ENCODE measurements at places on chromosomes 12 and 14.
A peak's percentile ranks its signal among the peaks of the same experiment; 100 is the strongest.

DNA sequence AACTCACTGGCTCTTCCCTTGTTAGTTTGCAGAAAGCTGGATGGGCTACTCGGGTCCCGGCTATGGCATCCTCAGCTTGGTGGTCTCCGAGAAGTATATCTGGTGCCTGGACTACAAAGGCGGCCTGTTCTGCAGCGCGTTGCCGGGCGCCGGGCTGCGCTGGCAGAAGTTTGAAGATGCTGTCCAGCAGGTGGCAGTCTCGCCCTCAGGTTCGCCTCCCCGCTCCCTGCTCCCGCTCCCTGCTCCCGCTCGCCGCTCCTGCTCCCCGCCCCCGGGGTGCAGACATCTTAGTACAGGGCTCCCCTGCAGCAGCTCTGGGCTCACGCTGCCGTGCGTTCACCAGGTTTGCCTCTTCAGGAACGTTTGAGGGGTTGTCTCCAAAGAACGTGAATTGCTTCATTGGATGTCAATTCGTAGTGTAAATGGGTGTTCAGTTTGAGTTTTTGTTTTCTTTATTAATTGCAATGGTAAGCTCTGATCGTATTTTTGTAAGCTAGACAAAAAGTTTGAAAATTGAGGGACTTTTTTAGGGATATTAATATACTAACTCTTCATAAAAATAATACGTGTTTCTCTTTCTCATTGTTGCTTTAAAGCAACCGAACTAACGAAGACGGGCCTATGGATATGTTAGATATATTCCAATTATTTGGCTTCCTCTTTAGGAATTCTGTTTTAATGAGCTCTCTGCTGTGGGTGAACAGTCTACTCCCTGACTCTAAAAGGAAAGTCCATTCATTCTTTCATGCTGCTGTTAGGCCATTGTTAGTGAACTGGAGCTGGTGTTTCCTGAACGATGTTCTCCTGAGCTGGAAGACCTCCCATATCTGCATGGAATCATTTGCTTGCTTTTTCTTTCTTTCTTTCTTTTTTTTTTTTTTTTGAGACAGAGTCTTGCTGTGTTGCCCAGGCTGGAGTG, 71.3 kb downstream of the ANKRD9 start:
- DNase-seq = peak; percentile 97

- no peak for DNase-seq
Measured at GRCh38 chr12:77153706-77154105, 88.3 kb upstream of the E2F7 start.

GRCh38 chr12:108320507-108321293, 18.4 kb downstream of the CMKLR1 start:
- DNase-seq = no peak

DNA sequence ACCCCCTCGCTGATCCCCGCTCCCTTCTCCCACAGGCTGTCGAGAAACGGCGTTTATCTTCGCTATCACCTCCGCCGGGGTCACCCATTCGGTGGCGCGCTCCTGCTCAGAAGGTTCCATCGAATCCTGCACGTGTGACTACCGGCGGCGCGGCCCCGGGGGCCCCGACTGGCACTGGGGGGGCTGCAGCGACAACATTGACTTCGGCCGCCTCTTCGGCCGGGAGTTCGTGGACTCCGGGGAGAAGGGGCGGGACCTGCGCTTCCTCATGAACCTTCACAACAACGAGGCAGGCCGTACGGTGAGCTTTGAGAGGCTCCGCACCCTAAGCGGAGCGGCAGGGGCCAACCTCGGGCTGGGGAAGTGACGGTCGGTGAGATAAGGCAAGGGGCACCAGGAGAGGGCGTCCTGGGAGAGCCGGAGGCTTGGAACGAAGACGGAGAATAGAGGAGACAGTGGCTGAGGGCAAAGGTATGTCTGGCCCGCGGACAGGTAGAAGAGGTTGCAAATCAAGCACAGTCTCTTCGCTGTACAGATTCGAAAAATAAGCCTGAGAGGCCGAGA, 2.3 kb downstream of the WNT1 start:
- DNase-seq = no peak

- DNase-seq = no peak
Measured at GRCh38 chr12:120734210-120734609, 8.6 kb downstream of the ACADS start.

GRCh38 chr12:100986595-100987547, 192.3 kb downstream of the ANO4 start:
- DNase-seq = no peak

DNA sequence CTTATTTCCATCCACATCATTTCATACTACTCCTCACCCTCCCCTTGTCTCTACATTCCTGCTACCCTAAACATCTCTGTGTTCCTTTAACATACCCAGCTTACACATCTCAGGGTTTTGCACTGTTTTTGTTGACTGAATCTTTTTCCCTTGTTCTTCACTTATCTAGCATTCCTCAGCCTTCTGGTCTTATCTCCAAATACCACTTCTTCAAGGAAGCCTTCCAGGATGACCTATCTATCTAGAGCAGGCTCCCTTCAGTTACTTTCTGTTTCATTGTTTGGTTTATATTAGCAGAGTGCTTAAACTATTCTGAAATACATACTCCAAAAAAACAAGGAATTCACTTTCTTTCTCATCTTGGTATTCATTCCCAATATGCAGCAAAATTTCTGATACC, 353.1 kb downstream of the NAV3 start:
- no peak for DNase-seq

GRCh38 chr12:80212938-80213645, 113.8 kb downstream of the OTOGL start:
- no peak for DNase-seq

GRCh38 chr12:114447274-114447716, 41.4 kb upstream of the TBX5 start:
- no peak for DNase-seq

DNA sequence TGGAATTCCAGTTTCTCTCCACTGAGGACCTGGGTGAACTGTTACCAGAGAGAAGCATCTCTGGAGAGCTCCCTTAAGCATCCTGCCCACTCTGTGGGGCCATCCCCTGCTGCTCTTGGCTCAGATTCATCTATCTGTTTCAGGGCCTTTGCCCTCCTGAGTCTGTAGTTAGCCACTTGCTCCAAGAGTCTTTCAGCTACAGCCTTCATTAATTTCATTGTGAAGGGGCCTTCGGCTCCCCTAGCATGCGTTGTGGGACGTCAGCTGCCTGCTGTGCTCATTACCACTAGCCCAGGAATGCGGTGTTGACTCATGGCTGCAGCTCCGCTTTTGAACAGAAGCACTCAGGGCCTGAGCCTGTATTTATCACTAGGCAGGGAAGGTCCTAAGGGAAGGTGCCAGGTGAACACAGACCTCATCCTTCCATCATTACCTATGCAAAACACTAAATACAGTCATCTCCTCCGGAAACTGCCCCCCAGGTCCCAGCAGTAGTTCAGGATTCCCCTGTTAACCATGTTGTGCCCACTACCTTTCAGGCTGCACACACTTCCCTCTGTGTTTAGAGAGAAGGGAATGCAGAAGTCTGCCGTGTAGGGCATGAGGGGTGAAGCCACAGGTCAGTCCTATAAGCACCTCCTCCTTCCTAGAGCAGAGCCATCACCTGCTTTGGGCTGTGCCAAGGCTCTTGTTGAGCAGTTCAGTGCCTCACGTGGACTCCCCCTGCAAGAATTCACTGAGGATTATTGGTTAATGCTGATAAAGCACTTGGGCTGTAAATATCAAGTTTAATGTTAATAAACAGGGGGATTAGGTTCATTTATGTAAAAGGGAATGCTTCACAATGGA, 191.4 kb downstream of the CACNA1C start:
- no peak for DNase-seq

DNA sequence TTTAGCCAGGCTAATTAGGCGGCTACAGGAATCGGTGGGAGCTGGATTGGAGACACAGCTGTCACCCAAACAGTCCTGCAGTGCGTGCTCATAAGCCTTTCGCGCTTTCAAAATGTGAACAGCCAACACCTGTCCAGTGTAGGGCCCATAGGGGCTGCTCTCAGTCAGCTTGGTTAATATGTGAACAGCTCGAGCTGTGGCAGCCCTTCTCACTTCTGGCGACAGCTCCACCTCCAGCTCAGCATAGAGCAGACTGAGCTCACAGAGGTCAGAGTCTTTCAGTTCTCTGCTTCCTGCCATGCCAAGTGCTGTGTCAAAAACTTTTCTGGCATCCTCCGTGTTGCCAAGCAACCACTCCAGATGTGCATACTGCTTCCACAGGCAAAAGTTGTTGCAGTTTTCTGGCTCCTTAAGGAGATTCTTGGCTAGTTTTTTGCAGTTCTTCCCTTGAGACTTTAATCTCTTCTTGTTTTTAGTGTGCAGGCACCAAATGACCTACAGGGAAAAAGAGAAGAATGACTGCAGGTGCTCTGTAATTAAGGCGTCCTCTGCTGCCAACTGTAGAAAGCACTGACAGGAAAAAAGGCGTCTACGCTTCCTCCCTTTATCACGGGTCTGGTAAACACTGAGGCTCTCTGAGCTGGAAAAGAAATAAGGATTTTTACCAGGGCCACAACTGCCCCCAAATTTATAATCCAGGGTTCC, 32.5 kb downstream of the PSMC1 start:
- peak; percentile 86 for DNase-seq

- DNase-seq = no peak
Measured at GRCh38 chr12:3837049-3837448, 36.1 kb downstream of the PARP11 start.

GRCh38 chr12:29054858-29055663, 94.0 kb upstream of the FAR2 start:
- DNase-seq = no peak

DNA sequence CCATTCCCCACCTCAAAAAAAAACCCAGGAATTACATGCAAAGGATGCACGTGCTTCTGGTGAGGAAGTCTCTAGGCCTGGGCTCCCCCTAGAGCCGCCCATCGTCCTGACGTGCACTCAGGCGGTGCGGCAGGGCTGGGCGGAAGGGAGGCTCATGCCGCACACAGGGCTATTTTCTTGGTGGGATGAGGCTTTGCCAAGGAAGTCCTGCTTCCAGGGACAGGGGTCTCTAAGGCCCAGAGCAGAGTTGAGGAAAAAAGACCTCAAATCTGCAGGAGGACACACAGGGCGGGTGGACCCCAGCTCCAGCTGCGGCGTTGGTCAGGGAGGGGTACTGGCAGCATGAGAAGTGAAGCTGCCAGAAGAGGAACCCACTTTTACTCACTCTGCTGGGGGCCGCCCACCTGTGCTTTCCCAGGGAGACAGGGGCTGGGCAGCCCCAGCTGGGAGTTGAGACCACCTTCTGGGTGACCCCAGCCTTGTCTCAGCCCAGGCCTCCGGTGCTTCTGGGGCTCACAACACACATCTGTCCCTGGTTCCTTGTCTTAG, 4.2 kb downstream of the RHOF start:
- no peak for DNase-seq

Data from NCI-H1694 (cell line).